NCI-H1092 (cell line): ENCODE measurements at places on chromosomes 7 and 10.

GRCh38 chr10:117530791-117531190, 11.8 kb upstream of the EMX2 start:
- no peak for DNase-seq

DNA sequence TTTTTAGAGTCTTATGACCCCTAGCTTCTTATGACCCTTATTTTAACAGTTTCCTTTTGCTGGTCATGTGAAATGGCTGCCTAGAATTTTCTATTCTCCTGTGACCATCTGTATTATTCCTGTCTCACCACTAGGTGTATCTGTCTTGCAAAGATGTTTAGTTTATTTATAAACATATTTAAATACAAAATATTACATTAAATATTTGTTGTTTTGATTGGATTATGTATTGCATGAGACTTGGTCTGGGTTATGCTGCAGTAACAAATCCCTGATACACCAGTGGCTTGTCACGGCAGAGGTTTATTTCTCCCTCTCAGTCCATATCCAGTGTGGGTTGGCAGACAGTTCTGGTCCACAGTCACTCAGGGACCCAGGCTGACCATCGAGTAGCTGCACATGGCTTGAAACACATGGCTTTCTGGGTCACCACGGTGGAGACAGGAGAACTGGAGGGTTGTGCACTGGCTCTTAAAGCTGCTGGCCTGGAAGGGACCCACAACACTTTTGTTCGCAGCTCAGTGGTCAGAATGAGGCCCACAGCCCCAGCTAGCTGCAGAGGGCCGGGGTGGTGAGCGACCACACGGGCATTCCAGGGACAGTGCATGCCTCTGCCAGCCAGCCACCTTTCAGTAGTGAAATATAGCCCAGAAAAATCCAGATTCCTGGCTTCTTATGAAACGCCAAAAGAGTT, 7.4 kb downstream of the RASSF4 start:
- no peak for DNase-seq

- no peak for DNase-seq
Observed at GRCh38 chr10:27743877-27744801, 1.5 kb downstream of the MKX start.

DNA sequence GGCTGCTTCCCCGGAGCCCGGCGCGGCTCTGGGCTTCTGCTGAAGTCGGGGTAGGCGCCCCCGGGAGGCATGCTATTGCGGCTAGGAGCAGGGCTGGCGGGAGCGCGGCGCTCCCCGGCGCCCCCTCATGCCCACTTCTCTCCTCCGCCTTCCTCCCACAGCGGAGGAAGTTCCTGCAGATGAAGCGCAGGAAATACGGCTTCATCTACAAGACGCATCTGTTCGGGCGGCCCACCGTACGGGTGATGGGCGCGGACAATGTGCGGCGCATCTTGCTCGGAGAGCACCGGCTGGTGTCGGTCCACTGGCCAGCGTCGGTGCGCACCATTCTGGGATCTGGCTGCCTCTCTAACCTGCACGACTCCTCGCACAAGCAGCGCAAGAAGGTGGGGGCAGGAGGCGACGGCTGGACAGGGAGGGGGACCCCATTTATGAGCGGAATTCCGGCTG, 479 bp downstream of the CYP26A1 start:
- no peak for DNase-seq

GRCh38 chr7:157832006-157832405, 495.2 kb downstream of the DNAJB6 start:
- DNase-seq: no peak

- no peak for DNase-seq
Observed at GRCh38 chr7:46544396-46545008, 623.4 kb upstream of the IGFBP3 start.

DNA sequence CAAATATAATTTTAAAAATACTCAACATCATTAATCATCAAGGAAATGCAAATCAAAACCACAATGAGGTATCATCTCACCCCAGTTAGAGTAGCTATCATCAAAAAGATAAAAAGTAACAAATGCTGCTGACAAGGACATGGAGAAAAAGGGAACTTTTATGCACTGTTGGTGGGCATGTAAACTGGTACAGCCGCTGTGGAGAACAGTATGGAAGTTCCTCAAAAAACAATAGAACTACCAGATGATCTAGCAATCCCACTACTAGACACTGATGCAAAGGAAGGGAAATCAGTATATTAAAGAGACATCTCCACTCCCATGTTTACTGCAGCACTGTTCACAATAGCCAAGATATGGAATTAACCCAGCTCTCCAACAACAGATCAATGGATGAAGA, 384.5 kb downstream of the PLXDC2 start:
- DNase-seq: no peak

DNA sequence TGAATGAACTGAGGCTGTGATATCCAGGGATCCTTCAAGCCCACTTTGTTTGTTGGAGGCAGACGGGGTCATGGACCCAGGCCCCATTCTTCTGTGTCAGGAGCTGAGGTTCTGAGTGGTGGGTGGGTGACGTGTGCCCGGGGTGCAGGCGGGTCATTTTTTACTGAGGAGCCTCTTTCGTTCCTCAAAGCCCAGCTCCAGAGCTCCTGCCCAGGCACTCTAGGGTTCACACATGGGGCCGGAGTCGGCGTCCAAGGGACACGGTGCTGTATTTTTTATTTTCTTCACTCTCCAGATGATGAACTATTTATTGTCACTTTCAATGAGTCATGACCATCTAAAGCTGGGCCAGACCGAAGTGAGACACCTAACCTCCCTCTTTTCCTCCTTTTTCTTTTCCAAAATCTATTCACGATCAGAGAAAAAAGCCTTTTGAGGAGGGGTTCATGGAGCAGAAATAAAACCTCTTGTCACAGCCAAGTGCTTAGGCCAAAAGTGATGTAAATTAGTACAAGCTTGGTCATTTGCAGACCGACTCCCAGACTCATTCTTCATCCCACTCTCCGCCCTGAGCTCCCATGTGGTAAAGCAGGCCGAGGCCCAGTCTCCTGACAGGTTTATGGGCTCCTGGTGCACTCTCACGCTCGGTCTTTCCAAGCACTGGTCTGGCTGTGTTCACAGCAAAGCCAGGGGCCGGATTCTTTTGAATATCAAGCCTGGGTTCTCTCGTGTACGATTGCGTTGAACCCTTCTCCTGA, 41.4 kb upstream of the PITRM1 start:
- no peak for DNase-seq

DNA sequence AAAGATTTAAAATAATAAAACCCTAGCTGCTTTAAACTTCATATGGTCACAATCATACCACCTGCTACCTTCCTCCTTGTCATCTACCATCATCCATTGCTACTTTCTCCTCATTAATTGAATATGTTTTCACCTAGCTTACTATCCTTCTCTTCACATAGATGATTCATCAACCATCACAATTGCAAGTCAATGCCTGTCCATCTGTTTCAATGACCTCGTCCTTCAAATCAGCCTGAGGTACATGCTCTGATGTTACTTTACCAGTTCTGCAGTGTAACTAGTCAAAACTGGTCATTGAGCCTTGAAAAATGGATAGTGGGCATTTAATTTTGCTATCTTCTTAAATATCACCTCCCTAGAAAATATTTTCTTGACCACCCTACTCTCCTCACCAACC, 164.7 kb downstream of the SEMA3E start:
- DNase-seq: no peak

- no peak for DNase-seq
Observed at GRCh38 chr7:100171087-100171681, 2.8 kb upstream of the GAL3ST4 start.

- no peak for DNase-seq
Observed at GRCh38 chr10:86289577-86289868, 77.1 kb downstream of the GRID1 start.

DNA sequence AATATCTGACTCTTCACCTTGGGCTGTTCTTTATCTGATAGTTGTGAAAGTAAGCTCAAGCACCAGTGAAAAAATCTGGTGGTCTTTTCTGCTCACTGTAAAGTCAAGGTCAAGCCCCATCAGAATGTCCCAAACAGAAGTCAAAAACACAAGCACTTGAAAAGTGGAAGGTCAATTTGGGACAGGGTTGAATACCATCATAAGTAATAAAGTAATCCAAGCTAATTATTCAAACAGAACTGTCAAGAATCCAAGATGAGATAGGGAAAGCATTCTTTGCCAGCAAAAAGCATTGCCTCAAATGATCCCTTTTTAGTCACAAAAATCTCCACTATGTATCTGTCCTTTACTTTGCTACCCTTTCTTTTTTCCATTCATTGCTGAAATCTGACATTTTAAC, 430.1 kb upstream of the NPVF start:
- no peak for DNase-seq

DNA sequence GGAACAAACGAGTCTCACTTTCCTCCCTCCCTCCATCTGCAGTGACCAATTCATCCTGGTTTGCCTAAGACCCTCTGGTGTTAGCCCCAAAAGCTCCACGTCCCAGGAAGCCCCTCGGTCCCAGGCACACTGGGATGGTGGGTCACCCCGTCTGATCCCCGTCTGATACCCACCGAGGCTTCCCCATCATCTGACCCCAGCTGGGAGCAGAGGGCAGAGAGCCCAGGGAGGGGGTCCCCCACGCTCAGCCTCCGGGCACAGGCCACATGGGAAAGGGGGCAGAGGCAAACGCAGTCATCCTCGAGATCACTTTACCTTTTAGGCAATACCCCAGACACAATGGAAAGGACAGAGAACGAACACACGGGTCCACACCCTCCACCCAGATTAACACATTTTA, 291.6 kb upstream of the PPP2R2D start:
- no peak for DNase-seq
